Fibroblast of the aortic adventitia (primary cell): ENCODE measurements at places on chromosomes 2 and 18.

DNA sequence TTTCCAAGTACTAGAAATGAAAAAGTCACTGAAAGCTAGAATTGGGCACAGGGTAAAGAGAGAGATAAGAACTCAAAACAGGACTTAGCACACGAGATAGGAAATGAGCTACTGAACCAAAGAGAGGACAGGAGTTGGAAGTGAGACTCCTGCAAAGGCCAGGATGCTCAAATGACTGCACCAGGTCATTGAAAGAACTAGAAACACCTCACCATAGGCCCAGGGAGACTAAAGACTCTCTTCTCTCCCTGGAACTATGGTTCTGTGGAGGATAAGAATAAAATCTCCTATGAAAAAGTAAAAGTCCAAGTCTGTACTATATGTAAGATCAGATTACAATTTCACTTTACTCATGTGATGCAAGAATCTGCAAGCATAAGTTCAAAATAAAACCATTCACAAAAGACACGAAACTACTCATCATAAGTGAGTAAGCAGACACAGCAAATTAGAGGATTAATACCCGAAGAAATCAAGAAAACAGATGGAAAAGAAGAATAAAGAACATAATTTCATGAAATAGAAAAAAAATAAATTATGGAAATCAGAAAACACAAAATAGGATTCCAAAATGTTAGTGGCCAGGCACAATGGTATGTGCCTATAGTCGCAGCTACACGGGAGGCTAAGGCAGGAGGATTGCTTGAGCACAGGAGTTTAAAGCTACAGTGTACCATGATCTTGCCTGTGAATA is 6.5 kb downstream of the NBAS start:
- DNase-seq, result peak; percentile 49

- no peak for DNase-seq
These were observed 149.7 kb downstream of the NCK2 start for GRCh38 chr2:105894327-105894944.

DNA sequence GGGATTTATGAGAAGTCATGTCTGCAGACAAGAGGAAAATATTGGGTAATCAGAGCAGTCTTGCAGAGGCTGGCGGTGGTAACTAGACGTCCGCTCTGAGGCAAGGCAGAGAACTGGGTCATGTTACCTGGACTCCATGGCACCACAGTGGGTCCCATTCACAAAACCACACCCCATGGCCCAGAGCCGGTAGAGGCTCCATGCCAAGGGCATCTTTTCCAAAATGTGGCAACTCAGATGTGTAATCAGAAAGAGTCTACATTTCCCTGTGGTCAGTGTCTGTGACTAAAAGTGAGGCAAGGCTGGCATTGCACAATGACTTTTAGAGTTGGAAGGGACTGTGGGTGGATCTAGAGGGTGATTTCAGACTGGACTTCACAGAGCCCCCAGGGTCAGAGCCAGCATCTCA is 113.1 kb downstream of the MREG start:
- DNase-seq, result peak; percentile 67

GRCh38 chr2:147628971-147629421 is 215.8 kb upstream of the ACVR2A start:
- no peak for DNase-seq

DNA sequence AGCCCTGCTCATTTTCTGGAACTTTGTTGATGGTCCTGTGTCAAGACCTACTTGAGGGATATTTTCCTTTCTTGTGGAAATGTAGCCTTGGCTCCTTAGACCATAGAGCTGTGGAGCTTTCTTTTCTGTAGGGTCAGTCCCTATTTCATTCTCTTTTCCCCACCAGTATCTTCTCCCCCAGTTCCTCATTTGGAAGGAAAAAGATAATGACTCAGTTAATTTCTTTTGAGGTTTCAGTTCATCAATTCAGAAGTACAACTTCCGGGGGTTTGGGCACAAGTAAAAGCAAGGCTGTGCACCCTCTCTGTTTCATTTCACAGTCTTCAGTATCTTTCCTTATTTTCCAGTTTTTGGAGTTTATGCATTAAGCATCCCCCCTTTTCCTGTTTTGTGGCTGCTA is 70.7 kb downstream of the CDC42EP3 start:
- no peak for DNase-seq

GRCh38 chr2:164257742-164258141 is 363.5 kb downstream of the GRB14 start:
- DNase-seq, result peak; percentile 4

GRCh38 chr2:71500426-71501079 is 47.2 kb downstream of the DYSF start:
- DNase-seq, result peak; percentile 16

DNA sequence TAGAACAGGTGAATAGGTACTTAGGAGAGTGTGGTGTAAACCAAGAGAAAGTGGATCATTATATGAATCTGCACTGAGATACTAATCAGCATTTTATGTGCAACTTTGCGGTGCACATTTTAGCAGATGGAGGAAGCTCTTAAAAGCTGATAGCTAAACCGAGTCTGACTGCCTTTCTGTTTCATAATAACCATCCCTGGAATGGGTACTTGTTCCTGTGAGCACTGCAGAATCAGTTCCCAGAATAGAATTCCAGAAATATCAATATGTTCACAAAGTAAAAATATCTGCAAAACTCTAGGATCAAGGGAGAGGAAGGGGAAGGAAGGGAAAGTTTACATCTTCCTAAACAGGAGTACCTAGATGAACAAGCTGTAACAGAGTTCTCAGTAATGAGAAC is 432.2 kb upstream of the HNRNPA3 start:
- no peak for DNase-seq

DNA sequence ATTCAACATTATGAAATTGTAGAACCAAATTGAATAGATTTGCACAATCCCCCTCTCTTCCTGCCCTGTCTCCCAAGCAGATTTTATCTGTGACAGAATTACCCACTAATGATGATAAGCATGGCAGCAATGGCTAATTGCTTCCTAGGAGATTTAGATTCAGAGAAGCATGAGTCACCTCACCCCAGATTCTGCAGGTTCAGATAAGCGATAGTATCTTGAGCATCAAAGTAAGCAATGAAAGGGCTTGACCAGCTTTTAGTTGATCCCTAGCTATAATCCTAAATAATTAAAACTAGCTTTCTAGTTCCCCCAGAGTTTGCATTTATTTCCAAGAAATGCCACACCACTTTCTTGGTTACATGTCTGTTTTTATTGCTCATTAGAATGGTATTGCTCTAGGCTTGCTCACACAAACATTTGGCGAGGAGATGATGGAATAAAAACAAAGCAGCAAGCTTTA is 204.3 kb downstream of the GULP1 start:
- DNase-seq, result peak; percentile 60

DNA sequence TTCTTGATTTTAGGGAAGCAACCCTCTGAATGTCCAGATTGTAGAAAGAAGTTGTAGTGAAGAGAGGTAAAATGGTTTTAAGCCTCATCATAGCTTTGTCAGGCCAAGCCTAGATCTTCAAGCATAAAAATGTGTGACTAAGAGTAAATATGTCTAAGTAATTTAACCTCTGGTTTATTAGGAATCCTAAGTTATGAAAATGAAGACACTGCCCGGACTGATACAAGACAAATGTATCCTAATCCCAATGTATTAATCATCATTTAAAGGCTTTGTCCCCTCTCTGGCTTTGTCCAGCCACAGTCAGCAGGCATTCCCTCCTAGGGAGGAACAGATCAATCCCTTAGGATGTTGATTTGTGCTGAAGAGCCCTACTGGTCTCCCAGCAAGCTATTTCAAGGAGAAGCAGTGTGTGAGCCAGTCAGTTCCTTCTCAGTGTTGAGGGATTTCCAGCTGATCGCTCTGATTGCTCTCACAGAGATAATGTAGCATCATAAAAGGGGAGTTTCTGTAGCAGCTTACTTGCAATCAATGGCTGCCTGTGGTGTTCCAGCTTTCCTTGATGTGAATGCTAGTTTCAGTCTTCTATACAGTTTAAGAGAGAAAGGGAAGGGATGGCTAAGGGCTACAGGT is 796.1 kb downstream of the EPHA4 start:
- no peak for DNase-seq

DNA sequence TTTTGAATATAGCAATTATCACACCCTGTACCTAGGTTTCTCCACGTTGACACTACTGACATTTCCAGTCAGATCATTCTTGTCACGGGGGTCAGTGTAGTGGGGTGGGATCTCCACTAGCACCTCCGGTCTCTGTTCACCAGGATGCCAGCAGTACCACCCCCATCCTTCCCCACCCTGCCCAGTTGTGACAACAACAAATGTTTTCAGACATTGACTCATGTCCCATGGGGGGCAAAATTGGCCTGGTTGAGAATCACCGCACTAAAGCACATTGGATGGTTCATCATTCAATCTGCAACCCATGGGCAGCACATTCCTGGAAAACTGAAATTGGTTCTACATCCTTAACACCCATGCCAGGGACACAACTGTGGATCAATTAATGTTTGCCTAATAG is 32.3 kb downstream of the FEZ2 start:
- no peak for DNase-seq

GRCh38 chr2:173602153-173602795 is 247.6 kb downstream of the CDCA7 start:
- no peak for DNase-seq

DNA sequence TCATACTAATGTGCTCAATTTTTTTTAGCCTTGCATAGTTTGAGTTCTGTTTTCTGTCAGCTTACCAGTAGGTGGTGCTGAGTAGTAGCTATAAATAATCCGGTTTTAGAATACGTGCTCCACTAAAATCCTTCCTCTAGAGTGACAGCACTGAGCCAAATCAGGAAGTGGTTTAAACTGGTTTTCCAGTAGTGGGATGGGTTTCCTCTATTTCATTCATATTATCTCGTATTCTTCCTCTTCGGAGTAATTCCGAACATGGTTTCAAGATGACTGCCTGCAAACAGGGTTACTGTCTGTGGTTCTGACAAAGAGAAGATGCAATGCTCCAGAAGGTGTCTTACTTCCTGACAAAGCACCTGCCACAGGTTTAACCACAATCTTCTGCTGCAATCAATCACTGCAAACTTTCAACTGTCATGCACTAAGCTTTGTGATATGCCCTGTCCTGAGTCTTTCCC is 496.9 kb upstream of the VRK2 start:
- DNase-seq, result no peak

- no peak for DNase-seq
These were observed 32.6 kb downstream of the ANKMY1 start for GRCh38 chr2:240524963-240525718.

DNA sequence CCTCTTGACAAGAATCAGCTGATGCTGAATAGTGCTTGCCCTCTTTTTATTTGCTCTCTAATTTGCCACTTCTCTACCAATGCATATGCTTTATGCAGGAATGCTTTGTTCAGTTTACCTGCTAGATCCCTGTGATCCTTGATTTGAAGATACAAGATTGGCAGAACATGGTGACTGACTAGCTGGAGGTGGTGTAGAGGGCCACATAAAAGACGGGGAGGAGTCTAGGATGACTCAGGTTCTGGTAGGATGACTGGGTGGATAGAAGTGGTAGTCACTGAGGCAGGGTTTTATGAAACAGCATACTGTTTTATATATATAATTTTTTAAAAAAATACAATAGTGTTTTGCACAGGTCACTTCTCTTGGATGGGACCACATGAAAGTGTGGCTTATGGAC is 6.3 kb upstream of the ADGRF3 start:
- peak; percentile 9 for DNase-seq

- DNase-seq, result peak; percentile 57
These were observed 5.2 kb upstream of the C18orf63 start for GRCh38 chr18:74310411-74310810.

GRCh38 chr2:102050854-102051391 is 59.2 kb downstream of the IL1R2 start:
- peak; percentile 99 for DNase-seq

DNA sequence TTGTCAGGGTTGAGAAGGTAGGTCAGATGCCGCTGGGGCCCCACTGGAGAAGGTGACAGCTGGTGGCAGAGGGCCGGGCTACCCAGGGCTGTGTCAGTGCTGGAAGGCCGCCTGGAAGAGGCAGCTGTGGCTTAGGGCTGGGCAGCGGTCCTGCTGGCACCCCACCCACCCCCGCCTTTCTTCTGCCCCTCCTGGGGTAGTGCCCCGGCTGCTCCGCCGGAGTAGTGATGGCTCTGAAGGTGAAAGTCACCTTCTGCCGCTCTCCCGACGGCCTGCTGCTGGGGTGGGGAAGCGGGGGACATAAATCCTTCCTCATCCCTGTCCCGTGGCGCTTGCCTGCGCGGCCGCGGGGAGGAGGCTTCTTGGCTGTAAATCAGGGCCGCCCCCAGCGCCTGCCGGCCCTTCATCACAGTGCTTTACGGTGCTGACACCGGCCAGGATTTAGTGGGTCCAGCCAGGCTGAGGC is 332.2 kb downstream of the DYSF start:
- DNase-seq, result no peak

DNA sequence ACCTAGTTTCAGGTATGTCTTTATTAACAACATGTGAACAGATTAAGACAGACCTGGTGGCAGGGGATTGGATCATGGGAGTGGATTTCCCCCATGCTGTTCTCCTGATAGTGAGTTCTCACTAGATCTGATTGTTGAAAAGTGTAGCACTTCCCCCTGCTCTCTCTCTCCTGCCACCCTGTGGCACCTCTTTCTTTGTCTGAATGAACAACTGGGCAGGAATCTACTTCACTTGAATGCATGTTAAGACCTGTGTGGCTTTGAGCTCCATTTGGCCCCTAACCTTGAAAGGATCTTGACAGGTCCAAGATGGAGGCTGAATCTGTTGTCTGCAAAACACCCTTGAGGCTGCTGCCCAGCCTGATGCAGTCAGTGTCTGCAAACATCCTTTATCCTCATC is 194.4 kb downstream of the RNF144A start:
- no peak for DNase-seq

DNA sequence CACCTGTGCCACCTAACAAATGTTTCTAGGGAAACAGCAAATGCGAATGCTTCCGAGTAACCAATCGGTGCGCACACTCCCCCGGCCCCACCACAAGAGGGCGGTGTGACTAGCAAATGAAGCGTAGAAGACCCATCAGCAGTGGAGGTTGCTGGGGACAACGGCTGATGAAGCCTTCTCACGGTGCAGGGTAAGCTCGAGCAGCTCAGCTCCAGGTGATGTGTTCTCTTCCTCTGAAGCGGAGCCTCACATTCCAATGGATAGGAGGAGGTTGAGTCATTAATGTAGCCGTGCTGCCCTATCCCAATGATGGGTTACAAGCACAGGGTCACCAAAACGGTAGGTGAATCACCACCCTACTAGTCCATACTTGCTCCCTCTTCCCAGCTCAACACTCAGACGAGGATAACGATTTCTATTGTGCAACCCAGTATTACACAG is 127.6 kb upstream of the TWIST2 start:
- DNase-seq, result peak; percentile 47

- peak; percentile 30 for DNase-seq
These were observed 202.1 kb upstream of the MEX3C start for GRCh38 chr18:51399491-51400122.

GRCh38 chr2:213016166-213016983 is 135.0 kb downstream of the IKZF2 start:
- no peak for DNase-seq
